ENCODE measurements at places on chromosomes 5 and 9.

DNA sequence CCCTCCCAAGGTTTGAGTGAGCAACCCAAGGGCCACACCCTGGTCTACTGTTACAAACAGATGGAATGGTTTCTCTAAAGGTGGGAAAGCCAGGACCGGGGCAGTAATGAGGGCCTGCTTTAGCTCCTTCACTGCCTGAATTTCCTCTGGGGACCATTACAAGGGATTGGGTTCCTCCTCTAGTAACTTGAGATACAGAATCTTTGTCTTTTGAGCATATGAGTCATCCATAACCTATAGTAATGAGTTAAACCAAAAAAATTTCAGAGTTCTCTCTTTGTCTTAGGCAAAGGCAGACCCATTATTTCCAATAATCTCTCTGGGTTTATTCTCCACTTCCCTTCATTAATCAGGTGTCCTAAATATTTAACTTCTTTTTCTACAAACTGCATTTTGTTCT lies 618.8 kb downstream of the HINT1 start:
- DNase-seq = peak; percentile 44

- DNase-seq = no peak
Observed at GRCh38 chr5:68382640-68383039, 167.1 kb downstream of the PIK3R1 start.

DNA sequence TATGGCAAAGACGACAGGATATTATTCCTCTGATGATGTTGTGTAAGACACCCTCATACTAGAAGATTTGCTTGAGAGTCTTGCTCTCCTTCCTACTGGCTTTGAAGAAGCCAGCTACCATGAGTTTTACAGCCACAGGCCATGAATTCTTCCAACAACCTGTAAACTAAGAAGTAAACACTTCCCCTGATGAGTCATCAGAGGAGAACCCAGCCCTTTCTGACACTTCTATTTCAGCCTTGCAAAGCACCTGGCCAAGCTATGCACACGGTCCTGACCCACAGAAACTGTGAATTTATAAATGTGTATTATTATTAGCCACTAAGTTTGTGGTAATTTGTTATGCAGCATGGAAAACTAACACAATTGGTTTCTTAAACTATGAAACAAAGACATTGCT lies 288.8 kb upstream of the ADAMTSL1 start:
- no peak for DNase-seq

DNA sequence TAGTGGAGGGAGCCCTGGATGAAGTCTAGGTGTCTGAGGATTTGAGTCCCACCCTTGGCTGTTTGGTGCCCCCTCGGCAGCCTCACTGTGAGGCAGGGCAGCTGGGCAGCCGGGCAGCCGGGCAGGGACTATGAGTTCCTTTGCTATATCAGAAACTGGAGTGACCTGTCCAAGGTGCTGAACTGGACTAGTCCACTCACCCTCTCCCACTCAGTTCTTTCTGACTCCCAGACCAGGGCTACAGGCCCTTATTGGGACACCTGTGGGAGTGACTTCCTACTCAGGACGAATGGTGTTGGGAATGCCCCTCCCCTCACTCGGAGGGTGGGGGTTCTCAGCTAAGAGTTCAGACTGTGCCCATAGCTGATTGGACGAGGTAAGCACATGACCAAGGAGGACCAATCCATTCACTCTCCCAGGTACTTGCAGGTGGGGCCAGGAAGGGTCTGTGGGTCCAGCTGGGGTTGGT lies 34.1 kb upstream of the RAPGEF1 start:
- DNase-seq = peak; percentile 57

- peak; percentile 28 for DNase-seq
Observed at GRCh38 chr5:8508231-8508630, 639.3 kb downstream of the MTRR start.

DNA sequence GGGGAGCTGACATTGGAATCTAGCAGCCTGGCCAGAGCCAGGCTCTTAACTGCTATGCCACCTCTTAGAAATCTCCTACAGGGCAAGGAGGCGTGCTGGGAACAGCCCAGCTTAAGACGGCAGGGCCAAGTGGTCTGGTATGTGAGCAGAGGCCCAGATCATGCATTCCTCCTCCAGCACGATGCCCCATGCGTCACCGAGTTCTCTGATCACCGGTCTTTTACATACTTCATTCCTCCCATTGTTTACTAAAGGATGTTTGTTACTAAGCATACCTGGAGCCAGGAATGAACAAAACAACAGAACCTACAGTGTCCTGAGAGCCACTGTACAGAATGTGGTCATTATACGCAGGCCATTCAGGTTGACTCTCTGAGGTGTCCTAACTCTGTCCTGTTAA lies 73.8 kb downstream of the TRIO start:
- no peak for DNase-seq

DNA sequence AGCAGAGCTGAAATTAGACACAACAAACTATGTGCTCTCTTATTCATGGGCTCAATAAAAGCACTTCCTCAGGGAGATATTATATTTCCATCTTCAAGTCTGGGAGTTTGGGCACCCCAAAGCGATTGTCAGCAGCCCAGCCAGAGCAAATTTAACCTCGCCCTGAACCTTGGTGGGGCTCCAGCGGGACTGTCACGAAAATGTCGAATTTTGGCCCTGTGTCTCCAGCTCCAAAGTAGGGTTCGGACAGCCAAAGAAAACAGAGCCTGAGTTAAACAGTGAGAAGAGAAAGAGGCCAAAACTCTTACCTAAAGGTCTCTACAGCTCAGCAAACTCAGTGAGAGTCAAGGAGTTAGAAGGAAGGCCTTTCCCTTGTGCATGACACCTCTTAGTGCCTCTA lies 432.9 kb downstream of the SPATA31D1 start:
- DNase-seq = no peak

DNA sequence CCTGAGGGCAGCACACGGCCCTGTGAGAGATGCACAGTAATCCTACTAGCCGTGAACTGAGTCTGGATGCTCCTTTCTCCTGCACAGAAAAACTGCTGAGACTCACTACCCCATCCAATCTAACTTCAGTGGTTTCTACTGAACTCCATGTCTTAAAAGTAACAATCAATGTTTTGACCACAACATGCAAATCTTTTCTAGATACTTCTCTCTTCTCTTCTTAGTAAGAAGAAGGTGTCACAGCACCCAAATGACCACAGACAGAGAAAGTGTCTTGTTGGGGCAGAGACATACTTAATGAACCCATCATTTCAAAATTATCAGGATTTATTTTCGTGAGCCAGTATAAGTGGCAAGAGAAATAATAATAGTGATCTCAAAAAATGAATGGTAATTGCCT lies 285.8 kb upstream of the MEF2C start:
- DNase-seq = no peak

- peak; percentile 74 for DNase-seq
Observed at GRCh38 chr9:84862810-84863287, 193.3 kb downstream of the NTRK2 start.

DNA sequence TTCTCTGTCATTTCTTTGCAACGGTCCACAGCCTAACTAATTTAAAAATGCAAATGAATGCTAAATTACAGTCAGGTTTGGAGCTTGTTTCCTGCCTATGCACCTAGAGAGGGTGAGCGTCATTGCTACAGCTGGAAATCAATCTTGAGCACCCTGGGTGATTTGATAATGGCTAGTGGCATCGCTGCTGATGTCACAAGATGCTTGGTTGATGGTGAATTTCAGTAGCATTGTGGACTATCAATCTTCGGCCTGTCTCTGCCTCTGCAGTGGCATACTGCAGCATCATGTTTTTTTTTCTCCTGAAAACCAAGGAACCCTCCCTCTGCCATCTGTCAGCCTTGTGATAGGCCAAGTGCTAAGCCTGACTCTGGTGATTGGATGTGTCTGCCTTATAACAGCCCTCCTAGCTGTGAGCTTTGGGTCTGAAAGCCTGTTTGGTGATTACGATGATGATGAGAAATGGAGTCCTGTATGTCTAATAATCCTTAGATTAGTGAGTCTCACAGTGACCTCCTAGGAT lies 75.3 kb downstream of the NMUR2 start:
- no peak for DNase-seq

GRCh38 chr5:109754319-109754718 lies 64.6 kb downstream of the MAN2A1 start:
- DNase-seq = no peak

- DNase-seq = no peak
Observed at GRCh38 chr9:11726659-11727058, 966.5 kb upstream of the TYRP1 start.

- DNase-seq = no peak
Observed at GRCh38 chr5:150413176-150413901, 629 bp upstream of the CD74 start.

GRCh38 chr9:96158909-96159575 lies 142.9 kb downstream of the HSD17B3 start:
- no peak for DNase-seq

- no peak for DNase-seq
Observed at GRCh38 chr9:899440-900184, 58.1 kb downstream of the DMRT1 start.

DNA sequence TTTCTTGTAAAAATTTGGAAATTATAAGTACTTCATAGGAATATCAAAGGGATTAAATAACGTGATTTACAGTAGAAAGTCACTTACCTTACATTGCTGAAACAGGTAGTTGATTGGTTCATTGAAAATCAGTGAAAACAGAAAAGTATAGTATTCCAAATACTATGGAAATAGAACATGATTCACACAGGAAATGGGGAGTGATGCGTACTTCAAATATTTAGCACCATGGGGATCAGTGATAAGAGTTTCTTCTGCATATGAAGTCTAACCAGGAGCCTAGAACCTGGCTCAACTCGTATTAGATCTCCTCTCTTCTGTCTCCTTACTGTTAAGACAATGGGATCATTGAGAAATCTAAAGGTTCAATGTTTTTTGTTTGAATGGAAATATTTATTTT lies 133.3 kb downstream of the FAM174A start:
- DNase-seq = peak; percentile 33

DNA sequence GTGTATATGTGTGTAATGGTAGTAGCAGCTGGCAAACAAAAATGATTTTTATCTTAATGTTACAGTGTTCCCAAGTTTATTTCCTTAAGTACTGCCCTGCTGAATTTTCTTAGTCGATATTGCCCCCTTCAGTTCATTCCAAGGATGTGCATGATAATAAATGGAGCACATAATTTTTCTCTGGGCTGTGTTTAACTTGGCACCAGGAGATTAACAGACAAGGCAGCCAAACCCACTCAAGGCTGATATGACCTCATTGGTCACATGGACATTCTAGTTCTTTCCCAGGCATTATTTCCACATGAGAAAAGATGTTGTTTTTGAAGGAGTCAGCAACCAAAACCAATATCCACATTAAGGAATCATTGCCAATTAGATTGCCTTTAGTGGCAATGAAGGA lies 61.8 kb downstream of the COX7C start:
- peak; percentile 53 for DNase-seq

- DNase-seq = no peak
Observed at GRCh38 chr9:134693011-134693410, 51.4 kb downstream of the COL5A1 start.

GRCh38 chr5:173468821-173469251 lies 140.6 kb upstream of the STC2 start:
- DNase-seq = no peak

GRCh38 chr5:4740156-4740555 lies 400.0 kb upstream of the ADAMTS16 start:
- no peak for DNase-seq

- no peak for DNase-seq
Observed at GRCh38 chr5:169458221-169458620, 125.4 kb upstream of the SPDL1 start.

DNA sequence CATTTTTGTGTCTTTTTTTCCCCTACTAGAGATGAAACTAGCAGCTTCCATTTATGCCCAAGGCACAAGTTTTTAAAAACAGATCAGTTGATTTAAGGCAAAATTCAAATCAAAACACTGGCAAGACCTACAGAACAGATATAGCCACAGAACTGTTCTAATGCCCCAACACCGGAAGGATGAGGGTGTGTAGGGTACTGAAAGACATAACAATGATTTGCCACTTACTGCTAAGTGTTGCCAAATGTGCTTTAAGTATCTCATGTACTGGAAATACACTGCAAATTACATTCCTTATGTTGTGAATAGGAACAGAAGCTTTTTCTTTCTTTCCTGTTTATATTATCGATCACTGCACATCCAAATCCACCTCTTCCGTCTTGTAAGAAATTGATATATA lies 189.0 kb downstream of the CETN3 start:
- DNase-seq = no peak

DNA sequence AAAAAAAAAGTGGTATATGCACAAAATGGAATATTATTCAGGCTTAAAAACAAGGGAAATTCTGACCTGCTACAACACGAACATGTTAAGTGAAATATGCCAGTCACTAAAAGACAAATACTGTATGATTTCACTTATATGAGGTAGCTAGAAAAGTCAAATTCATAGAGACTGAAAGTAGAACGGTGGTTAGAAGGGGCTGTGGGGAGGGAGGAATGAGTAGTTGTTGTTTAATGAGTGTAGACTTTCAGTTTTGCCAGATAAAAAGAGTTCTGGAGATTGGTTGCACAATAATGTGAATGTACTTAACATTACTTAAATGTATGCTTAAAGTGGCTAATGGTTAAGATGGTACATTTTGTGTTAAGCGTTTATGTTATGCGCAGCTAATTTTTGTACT lies 79.5 kb upstream of the IL12B start:
- no peak for DNase-seq

DNA sequence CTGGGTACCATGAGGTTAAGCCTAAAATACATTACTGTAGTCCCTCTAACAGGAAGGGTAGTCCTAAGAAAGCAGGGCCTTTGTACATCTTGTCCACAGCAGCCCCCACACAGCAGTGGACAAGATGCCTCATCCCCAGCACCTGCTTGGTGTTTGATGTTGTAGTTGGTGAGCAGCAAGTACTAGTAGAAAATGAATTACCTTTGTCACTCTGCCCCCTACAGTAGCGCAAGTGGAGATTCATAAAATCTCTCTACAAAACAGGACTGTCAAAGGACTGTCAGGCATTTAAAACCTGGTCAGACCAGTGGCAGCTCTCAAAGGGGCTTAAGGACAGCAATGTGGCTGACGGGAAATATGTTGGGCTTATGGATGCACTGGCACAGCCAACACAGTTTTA lies 122.5 kb downstream of the TMEM174 start:
- DNase-seq = no peak

DNA sequence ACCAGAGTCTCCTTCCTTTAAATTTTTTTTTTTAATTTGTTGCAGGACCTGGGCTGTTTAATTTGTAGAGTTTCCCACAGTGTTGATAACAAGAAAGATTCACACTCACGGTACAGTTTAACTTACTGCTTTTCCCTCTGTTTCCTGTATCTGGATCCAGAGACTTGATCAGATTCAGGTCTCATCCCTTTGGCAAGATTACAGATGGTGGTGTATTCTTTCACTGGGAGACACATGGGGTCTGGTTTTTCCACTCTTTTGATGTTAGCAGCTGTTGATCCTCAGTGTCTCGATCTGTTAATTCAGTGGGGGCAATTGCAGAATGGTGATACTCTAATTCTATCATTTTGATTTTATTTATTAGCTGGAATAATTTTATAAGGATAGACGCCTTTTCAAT lies 75.4 kb upstream of the TNFAIP8 start:
- no peak for DNase-seq

GRCh38 chr5:107805824-107806223 lies 135.1 kb upstream of the EFNA5 start:
- DNase-seq = no peak

DNA sequence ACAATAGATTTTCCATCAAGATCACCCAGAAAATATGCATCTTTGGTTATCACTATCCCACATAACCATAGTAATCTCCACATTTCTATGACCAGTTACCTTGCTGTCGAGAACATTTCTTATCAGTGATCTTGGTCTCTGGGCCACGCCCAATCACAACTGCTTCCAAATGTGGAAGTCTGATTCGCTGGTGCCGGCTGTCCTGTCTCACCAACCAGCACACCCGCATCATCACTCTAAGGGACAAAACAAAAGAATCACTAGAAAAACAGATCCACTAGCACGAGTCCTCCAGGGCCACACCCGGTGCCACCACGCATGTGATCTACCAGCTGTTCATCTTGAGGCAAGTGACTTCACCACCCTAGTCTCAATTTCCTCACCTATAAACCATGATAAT lies 11.8 kb downstream of the APTX start:
- DNase-seq = no peak

All from fibroblast of skin of abdomen (primary cell).